ENCODE measurements at places on chromosomes 3 and 15.
A peak's percentile ranks its signal among the peaks of the same experiment; 100 is the strongest.

GRCh38 chr3:49295489-49296058 lies 18.5 kb upstream of the C3orf62 start:
- DNase-seq: no peak

GRCh38 chr15:22855791-22856190 lies 17.3 kb downstream of the NIPA2 start:
- DNase-seq: no peak

DNA sequence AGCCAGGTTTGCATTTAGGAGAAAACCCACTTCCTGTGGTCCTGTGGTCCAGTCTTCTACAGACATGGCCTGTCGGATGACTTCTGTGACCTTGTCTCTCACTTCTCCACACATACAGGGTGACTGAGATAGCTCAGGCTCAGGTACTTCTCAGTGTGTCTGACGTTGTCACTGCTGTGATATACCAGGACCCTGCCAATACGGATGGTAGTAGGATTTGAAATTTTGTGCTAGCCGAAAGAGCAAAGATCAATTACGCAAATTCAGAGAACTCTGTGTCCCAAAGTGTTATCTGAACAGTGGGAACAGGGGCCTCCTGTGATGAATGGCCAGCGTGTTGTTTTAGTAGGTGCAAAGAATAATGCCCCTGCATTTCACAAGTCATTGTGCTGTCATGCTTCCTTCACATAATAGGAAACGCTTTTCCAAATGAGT lies 128.9 kb downstream of the MCTP2 start:
- no peak for DNase-seq

GRCh38 chr3:9279966-9280365 lies 30.5 kb upstream of the SRGAP3 start:
- DNase-seq: peak; percentile 54

DNA sequence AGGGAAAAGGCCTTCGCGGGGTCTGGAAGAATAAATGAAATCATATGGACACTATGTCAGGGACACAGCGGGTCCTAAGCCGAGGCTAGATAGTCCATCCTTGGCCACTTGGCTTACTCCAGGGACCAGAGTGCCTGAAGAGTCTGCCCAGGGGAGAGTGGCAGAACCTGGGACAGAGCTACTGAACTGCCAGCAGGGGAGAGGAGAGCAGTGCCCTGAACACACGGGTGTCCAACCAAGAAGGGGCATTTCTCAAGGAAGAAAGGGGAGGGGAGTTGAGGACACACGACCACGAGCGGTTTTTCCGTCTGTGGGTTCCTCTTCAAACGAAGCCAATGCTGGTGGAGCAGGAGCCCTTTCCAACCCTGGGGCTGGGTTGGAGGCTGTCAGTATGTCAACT lies 1.0 kb downstream of the ACAN start:
- no peak for DNase-seq

DNA sequence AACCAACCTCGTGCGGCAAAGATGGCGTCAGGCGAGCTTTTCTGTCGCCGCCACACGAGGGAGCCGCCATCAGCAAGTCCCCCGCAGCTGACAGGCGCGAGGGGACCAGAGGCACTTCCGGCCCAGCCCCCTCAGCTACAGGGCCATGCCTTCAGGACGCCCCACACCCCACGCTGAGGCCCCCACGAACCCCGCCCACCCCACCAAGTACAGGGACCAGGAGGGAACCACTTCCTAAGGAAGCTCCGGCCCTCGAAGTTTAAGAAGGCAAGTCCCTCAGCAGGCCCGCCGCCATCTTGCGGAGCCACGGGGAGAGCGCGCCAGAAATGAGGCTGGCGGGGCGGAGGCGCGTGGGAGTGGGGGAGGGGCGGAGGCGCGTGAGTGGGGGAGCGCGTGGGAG lies 790 bp downstream of the DAZL start:
- DNase-seq: no peak

GRCh38 chr3:66224220-66224619 lies 3.4 kb downstream of the SLC25A26 start:
- no peak for DNase-seq

DNA sequence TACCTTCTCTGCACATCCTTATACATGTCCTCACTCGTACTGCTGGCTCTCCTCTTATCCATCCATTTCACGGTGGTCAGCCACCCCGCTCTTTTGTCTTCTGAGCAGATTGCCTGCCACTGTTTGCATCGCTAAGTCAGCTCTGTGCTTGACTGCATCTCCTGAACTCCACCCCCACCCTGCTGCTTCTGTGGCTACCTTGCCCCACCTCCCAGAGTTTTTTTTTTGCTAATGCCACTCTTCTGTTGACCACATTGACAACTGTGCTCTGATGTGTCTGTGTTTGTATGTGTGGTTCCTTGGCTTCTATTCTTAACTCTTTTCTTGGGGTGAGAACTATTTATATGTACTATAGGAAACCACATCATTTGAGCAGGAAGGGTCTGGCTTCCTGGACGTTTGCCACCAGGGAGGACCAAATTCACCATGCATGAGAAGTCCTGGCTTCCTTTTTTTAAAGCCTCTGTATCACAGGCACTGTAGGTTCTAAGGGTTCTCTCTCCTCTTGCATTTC lies 12.8 kb upstream of the MTMR10 start:
- DNase-seq: no peak

DNA sequence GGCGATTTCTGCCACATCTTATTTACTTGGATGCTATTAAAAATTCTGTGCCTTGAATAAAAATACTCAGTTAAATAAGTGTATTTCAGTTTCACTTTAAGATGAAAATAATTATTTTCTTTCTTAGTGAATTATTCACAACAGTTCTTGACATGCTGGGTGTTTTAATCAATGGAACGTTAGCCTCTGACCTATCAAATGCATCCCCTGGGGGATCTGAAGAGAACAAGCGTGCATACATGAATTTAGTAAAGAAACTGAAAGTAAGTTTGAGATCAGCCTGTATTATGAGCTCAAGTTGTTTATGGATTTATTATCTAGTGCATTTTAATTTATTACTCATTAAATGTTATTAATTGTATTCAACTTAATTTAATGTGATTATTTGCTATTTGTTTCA lies 597 bp downstream of the P2RY12 start:
- DNase-seq: no peak

- no peak for DNase-seq
Measured at GRCh38 chr15:89140595-89140994, 52.3 kb downstream of the ABHD2 start.

DNA sequence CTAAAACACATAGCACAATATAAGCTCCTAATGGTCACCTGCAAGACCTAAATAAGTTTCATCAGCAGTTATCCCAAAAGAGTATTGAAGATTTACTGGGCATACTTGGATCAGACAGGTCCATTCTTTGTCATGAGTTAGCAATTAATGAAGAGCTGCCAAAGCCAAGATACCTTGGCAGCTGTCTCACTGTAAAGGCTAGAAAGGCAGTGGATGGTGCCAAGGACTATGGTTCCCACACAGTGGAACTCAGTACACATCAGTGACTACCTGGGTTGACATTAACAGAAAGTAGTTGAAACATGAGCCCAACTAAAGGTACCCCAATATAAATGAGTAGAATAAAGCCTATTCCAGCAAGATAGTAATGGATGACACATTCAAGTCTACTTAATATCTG lies 41.1 kb upstream of the TMCO5A start:
- no peak for DNase-seq

DNA sequence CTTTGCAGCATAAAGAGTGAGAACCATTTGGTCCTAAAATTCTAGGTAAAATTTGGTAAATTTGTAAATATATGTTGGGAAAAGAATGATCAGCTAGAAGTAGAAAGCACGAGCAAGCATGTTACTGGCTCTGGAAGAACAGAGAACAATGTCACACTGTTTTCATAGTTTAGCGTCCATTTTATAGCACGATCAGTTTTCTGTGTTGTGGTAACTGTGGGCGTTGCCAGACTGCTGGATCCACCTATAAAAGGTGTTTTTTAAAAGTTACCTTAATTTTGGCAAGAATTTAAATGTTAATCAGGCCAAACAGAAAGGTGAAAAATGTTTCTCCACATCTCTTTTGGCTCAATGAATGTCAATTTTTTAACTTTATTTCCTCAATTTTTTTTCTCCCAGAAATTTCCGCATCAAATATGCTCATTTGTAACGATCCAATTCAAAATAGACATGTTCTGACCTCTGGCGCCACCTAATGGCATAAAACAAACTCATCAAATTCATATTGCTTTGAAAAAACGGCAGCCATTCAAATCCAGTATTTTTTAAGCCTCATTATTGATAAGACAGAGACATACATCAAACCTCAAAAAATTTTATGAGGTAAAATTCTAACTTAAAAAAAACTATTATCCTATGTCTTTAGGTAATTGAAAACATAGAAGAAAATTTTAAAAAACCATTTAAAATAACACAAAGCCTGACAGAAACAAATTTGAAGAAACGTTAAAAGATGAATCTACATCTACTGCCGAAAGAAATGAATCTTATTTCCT lies 5.5 kb upstream of the GP5 start:
- DNase-seq: no peak

DNA sequence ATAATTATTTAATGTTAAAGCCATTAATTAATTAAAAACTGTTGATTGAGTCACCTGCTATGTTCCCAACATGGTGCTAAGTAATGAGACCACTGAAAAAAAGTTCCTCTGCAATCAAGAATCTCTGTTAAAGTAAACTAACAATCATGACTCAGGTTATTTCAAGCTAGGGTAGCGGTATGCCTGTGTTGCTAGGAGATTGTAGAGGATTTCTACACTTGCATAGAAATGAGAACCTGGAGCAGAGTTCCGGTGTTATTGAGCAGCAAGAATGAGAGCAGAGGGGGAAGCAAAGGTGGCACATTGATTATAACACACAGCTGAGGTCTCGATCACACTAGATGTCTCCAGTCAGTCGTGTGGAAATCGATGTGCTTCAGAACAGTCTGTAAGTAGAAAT lies 41.4 kb downstream of the C3orf85 start:
- DNase-seq: no peak
